Activated naive CD4-positive, alpha-beta T cell treated with Interleukin-2 at 50 U/mL for 16 hours (primary cell): ENCODE measurements at places on chromosomes 7 and 10.

DNA sequence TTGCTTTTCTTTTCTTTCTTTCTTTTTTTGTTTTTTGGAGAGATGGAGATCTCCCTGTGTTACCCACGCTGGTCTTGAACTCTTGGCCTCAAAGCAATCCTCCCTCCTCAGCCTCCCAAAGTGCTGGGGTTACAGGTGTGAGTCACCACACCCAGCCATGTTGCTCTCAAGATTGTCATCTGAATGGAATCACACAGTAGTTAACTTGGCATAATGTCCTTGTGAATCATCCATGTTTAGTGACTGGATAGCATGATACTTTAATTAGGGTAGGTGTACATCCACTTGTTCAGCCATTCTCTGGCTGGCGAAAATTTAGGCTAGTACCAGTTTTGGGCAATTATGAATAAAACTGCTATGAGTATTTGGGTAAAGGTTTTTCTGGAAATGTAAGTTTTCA is 15.4 kb upstream of the GRB10 start:
- no peak for DNase-seq

DNA sequence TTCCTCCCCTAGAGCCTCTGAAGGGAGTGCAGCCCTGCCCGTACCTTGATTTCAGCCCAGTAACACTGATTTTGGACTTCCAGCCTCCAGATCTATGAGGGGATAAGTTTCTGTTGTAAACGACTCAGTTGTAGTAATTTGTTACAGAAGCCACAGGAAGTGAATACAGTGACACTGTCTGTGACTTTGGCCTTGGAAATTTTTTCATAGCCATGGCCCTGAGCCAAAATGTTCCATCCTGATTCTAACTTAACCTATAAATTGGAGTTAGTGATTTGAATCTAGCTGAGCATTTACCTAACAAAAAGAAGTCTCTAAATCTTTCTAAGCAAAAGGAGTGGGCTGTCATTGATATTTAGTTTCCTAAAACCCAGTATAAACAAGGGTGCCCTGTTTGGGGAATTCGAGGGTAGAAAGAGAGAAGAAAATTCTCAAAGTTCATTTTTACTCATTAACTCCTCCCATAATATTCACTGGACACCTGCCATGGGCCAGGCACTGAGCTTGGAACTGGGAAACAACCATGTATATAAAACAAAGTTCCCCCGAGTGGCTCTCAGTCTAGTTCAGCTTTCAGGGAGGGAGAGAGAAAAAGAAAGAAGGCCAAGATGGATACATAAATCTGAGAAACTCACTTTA is 162.3 kb downstream of the SKIDA1 start:
- no peak for DNase-seq

DNA sequence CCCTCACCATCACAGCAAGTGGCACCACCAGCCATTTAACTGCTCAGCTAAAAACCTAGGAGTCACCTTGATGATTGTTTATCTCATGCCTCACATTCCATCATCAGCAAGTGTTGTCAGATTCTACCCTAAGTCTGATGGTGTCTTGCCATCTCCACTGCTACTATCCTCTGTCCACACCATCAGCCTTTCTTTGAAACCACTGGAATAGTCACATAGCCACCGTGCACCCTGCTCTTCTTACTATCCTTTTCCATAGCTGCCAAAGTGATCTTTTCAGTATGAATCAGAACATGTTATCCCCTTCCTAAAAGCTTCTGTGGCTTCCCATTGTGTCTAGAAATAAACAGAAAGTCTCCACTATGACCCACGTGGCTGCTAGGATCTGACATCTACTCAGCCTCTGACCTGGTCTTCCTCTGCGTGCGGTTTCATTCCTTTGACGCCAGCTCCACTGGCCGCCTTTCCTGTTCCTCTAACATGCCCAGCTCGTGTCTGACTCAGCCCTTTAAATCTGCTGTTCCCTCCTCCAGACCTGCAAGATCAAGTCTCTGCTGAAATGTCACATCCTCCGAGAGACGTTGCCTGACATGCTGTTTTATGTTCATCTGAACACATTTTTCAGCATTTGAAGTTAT is 16.5 kb upstream of the CHN2 start:
- no peak for DNase-seq

DNA sequence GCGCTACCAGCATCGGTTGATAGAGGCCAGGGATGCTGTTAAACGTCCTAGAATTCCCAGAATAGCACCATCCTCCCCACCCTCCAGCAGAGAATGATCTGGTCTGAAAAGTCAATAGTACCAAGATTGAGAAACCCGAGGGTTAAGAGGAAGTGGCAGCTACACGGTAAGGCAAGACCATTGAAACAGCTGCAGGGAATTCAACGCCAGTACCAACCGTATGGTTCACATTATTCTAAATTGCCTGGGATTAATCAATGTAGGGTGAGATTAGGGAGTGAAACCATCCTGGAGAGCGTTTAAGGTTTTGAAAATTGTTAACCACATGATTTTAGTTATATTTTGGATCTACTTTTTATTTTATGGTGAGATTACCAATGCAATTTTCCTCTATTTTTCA is 352.2 kb downstream of the PRPF18 start:
- DNase-seq: no peak

- peak; percentile 17 for DNase-seq
Measured at GRCh38 chr10:103660364-103661197, 167.1 kb downstream of the NEURL1 start.

DNA sequence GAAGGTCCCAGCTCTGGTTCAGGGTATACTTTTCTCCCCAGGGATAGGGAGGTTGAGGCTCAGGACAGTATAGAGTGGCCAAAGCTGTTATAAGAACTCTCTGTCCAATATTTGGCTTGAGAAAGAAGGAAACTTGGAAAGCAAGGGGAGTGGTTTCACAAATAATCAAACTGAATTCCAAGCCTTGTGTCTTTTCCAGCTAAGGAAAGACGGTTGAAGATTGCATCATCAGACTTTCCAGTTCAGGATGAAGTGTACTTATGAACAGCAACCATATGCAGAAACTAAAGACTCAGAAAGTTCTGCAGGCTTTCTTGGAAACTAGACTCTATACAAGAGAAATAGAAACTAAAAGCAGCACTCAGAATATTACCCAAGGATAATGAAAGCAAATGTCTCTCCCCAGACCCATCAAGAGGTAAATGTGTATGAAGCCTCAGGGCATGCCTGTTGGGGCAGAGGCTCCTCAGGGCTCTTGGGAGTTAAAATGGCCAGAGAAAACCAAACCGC is 46.4 kb downstream of the RAMP3 start:
- peak; percentile 7 for DNase-seq

GRCh38 chr7:70890147-70890969 is 241.6 kb upstream of the GALNT17 start:
- DNase-seq: no peak

- no peak for DNase-seq
Measured at GRCh38 chr7:65953890-65954450, 28.0 kb downstream of the GUSB start.

GRCh38 chr10:128047991-128048818 is 78.0 kb downstream of the MKI67 start:
- peak; percentile 13 for DNase-seq

GRCh38 chr7:101820703-101821102 is 3.3 kb downstream of the CUX1 start:
- no peak for DNase-seq

- DNase-seq: no peak
Measured at GRCh38 chr10:58028597-58029366, 238.9 kb downstream of the IPMK start.

- DNase-seq: no peak
Measured at GRCh38 chr10:119420950-119421875, 121.3 kb downstream of the RGS10 start.

GRCh38 chr7:44415510-44415909 is 74.9 kb downstream of the NUDCD3 start:
- DNase-seq: no peak

DNA sequence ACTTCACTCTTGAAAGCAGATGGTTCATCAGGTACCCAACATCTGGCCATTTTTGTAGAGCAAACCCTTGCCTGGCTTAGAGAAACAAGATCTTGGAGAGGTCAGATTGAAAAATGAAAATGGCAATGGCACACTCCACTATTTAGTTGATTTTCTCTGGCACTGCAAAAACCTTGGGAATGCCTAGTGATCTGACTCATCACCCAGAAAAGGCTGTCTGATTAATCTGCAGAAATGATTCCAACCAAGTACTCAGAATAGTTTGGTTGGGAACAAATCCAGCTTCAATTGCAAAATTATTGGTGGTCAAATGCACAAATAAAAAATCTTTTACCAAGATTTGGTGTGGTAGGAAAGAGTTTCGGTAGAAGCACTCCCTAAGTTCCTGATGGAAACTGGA is 351.2 kb downstream of the PHTF2 start:
- DNase-seq: no peak

DNA sequence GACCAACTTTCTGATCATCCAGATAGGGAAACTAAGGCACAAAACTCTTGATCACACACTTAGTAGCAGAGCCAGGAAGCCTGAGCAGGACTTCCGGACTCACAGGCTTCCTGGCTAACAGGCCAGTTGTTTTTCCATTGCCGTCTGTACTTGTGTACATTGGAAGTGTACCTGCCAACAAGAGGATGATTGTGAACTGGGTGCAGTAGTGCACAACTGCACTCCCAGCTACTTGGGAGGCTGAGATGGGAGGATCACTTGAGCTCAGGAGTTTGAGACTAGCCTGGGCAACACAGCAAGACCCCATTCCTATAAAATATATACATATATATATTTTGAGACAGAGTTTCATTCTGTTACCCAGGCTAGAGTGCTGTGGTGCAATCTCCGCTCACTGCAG is 35.2 kb upstream of the OTUD1 start:
- no peak for DNase-seq

- no peak for DNase-seq
Measured at GRCh38 chr10:111634191-111634590, 549.4 kb downstream of the GPAM start.

DNA sequence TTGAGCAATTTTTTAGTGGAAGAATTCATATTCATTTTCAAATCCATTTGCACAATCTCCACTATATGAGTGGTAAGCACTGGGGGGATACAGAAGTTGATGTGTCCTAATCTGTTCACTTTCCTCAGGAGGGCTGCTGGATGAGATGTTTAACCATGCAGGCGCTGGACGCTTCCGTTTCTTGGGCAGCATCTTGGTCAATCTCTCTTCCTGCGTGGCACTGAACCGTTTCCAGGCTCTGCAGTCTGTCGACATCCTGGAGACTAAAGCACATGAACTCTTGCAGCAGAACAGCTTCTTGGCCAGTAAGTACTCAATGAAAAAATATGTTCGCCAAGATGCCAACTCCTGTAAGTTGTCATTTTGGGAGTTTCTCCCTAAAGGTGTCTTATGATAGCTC is 179.3 kb downstream of the ABCA13 start:
- DNase-seq: no peak

- no peak for DNase-seq
Measured at GRCh38 chr7:44761207-44762161, 12.8 kb downstream of the ZMIZ2 start.

DNA sequence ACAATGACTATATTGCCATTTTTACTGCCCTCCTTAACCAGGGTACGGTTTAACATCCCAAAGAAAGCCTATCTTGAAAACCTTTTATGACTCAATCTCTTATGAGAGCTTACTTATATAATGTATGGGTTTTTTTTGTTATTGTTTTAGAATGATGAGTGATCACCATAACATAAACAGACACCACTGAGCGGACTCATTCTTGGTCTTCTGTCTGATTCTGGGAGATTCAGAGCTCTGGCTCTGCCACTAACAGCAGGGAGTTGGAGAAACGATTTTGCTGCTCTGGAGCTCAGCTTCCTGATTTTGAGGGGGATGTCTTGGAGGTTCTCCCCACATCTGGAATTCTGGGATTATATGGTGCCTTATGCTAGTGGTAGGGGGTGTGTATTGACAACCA is 244.1 kb downstream of the FRMD4A start:
- no peak for DNase-seq

DNA sequence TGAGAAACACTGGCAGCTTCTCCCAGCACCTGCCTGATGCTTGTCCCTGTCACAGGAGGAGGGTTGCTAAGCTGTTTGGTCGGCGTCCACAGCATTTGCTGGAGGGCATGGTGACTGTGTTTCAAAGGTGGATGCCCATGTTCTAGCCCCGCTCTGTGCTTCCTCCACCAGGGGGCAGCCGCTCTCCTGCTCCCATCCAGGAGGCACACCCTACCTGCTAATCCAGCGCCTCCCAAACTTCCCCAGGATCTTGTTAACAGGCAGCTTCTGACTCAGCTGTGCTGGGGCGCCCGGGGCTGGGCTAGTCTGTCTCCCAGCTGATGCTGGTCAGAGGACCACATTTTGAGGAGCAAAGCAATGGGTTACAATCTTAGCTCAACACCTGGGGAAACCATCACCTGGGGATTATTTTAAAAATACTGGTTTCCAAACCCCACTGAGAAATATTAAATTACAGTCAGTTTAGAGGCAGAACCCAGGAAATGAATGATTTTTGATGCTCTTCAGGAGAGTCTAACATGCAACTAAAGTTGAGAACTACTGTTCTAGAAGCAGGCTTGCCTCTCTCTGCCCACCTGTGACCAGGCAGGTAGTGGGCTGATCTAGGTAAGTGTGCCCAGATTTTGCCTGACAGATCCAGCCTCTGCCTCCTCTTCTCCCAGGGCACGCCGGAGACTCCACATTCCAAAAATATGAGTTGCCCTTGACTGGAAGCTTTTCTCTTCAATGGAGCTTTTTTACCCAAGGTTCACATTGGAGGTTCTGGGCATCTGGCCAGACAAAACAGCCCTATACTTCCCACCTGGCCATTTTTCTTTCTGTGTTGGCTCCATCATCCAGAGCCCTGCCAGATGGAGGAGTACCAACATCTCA is 92.7 kb upstream of the GPR26 start:
- peak; percentile 27 for DNase-seq

GRCh38 chr7:33921216-33921938 is 16.0 kb downstream of the BMPER start:
- DNase-seq: no peak

GRCh38 chr10:132899054-132899750 is 43.2 kb downstream of the CFAP46 start:
- DNase-seq: no peak

DNA sequence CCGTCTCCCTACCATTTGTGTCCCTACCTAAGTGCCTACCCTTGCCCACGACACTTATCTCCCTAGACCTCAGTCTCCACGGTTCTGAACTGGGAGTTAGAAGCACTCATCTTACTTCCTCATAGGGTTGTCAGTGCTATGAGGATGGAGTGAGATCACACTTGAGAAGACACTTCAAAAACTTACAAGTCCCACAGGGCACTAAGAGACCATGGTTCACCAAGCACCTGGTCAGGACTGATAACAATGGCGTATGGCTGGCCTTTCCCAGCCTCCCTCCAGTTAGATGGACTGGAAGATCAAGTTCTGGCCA is 43.2 kb downstream of the KCNMA1 start:
- no peak for DNase-seq
